Omental fat pad (tissue), 4 donors: ENCODE measurements at places on chromosomes 12 and 14. TPM values are rescaled to one million over a fixed set of nuclear protein-coding genes. Genes with fewer than 3 reads are reported as not detected.

Gene NPFF
- not detected for total RNA-seq

GRCh38 chr14:87869619-87870583 lies 123.1 kb downstream of the GALC start:
- no peak for DNase-seq

DNA sequence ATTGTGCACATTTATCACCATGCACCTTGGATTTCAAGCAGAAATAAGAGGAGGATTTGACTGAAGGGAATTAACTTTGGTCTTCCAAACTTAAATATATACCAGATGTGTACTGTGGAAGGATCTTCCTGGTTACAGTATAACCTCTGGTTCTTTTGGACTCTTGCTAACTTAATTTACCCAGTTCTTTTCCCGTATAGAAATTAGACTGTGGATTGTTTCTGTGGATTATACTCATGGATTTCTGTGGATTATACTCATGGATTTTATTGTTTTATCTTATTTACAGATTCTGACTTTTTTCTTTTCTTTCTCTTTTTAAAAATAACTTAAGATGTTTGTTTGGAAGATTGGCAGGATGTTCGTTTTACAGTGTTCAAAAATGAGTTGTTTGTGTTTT lies 215.3 kb downstream of the RAD51B start:
- DNase-seq, result no peak

DNA sequence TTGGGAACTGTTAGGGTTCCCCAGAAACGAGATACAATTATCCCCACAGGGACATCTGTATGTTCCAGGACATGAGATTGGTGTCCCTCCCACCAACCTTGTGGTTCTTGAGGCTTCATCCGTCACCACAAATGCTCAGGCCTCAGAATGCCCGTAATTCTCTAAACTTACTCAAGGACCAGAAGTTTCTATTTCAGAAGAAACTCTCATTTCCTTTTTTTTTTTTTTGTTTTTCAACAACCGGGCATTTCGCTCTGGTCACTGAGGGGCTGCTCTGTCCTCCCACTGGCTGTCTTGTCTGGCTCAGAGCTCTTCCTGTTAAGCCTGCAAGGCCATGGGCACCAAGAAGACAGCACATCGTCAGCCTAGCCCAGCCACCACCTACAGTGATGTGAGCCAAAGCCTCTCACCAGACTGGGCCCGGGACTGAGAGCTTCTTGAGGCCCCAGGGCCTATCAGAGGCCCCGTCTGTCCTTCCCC lies 36.2 kb downstream of the VDR start:
- no peak for DNase-seq

DNA sequence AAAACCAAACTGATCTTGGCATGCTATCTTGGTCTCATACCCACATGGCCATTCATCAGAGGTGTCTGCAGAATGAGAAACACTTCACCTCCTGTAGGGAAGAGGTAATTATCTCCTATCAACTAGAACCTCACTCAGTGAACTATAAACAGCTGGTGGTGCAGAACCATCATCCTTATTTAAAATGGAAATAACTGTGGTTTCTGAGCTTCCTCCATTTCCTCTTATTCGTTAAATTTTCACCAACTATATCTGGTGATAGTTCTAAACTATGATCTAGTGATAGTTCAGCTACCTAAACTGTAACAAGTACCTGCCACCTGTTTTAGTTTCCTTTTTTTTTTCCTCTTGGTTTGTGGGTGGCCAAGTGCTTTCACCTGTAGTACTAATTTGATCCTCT lies 218.5 kb downstream of the FUT8 start:
- DNase-seq, result no peak

GRCh38 chr12:31316891-31317290 lies 9.1 kb downstream of the SINHCAF start:
- DNase-seq, result no peak

DNA sequence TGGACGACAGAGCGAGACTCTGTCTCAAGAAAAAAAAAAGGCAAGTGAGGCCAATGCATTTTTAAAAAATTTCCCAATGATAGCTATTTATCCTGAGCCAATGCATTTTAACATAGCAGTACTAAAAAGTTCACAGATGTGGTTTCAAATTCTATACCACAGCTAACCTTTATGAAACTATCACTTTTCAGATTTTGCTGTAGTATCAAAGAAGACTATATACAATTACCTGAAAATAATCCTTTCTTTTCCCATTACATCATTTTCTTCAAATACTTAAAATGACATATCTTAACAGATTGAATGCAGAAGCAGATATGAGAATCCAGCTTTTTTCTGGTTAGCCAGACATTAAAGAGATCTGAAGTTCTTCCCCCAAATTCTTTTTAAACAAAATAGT lies 13.2 kb downstream of the ATF7 start:
- no peak for DNase-seq

DNA sequence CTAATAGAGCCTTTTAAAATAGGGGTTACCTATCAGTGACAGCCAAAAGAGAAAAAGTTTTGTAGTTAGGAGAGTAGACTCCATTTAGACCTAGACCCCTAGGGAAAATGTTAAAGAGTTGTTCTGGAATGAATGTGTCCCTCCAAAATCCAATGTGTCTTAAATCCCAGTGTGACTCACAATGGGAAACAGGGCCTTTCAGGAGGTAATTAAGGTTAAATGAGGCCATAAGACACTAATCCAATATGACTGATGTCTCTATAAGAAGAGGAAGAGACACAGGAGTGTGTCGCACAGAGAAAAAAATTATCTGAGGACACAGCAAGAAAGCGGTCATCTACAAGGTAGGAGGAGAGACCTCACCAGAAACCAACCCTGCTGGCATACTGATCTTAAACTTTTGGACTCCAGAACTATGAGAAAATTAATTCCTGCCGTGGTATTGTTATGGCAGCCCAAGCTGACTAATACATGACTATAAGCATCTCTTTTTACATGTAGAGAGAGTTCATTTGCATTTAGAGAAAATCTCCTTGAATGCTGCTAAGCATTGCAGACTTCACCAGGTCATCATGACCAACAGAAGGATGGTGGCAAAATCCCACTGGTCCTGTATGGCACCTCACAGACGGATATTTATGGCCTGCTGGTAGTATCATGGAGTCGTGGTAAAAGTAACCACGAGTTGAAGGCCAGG lies 259.6 kb upstream of the TMTC1 start:
- DNase-seq, result no peak

Gene B4GALNT1
- total RNA-seq, result 1.3 TPM

Gene CELA1
- total RNA-seq, result not detected

GRCh38 chr14:72451054-72451972 lies 442.6 kb downstream of the DPF3 start:
- no peak for DNase-seq

DNA sequence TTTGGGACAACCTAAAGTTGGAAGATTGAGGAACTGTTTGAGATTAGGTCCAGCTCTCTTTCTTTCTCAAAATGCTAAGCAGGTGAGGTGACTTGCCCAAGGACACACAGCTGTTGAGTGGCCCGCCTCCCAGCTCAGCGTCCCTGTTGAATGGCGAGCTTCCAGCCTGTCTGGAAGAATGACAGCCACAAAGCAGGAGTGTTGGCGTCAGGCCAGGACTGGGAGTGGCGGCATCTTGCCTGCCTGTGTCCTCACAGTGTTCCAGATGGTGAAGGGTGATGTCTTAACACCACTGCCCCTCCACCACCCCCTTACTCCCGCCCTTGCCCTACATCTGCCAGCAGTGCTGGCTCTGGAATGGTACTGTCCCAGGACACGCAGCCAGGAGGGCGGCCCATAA lies 4.4 kb upstream of the CEBPE start:
- DNase-seq, result peak; percentile 42

Gene CLEC4E
- total RNA-seq, result 37.8 TPM

GRCh38 chr12:34341362-34341733 lies 319.1 kb downstream of the ALG10 start:
- DNase-seq, result no peak

DNA sequence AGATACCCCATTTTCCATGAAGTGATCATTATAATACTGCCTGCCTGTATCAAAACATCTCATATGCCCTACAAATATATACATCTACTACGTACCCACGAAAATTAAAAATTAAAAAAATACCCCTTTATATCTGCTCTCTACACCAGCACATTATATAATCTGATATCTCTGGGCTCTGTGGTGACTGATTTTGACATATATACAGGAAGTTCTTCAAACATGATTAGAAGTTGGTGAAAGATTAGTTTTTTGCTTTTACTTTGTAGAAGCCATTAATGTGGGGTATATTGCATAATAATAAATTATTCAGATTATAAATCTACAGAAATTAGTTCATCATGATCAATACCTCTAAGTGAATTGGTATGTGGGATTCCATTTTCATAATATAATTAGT lies 126.7 kb upstream of the MDM1 start:
- no peak for DNase-seq

Gene SLC8A3
- total RNA-seq, result 0.09 TPM

Gene MYO1H
- not detected for total RNA-seq

- DNase-seq, result no peak
These were observed 4.3 kb upstream of the CCDC175 start for GRCh38 chr14:59580911-59581310.

Gene PXMP2
- total RNA-seq, result 30.9 TPM

- DNase-seq, result no peak
These were observed 13.2 kb downstream of the PXN start for GRCh38 chr12:120252071-120252906.

- DNase-seq, result no peak
These were observed 218.1 kb upstream of the RTL1 start for GRCh38 chr14:101121508-101122139.

GRCh38 chr14:91873471-91874415 lies 6.4 kb upstream of the TC2N start:
- no peak for DNase-seq
